ENCODE measurements at places on chromosomes 2 and 18. TPM values are rescaled to one million over a fixed set of nuclear protein-coding genes. Genes with fewer than 3 reads are reported as not detected.

DLX2 gene
- 0.09 TPM for total RNA-seq

PDE1A gene
- 7.7 TPM for total RNA-seq

COLEC12 gene
- total RNA-seq = 5.6 TPM

- no peak for DNase-seq
Observed at GRCh38 chr2:148338541-148338940, 306.0 kb upstream of the EPC2 start.

GRCh38 chr2:160253440-160254188 is 53.5 kb upstream of the ITGB6 start:
- DNase-seq = no peak

DNA sequence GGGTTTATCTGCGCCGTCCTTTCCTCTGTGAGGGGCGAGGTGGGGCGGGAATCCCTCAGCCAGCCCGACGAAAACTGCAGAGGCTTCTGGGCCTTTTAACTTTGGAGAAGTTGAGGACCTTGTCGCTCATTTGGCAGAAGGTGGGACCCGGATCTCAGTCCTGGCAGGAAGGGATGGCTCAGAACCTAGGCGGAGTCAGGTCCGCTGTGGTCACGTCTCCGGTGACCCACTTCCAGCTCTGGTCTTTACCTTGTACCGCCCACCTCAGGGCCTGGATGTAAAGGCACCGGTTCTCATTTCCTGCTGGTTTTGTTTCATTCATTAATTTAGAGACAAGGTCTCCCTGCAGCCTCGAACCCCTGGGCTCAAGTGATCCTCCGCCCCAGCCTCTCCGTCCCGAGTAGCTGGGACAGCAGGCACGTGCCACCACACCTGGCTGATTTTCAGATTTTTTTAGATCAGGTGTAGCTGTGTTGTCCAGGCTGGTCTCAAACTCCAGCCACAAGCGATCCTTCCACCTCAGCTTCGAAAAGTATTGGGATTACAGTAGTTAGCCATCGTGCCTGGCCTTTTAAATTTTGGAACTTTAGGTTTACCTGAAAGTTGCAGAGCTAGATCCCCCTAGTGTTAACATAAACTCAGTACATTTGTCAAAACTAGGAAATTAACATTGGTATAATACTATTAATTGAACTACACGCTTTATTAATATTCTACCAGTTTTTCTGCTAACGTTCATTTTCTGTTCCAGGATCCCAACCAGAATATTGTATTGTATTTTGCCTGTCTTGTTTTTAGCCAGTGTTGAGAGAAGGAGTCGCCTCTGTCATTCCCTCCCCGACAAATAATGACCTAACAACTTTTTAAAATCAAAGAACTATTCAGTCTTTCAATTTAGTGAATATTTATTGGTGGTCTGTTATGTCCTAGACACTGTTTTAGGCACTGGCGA is 852 bp downstream of the POLI start:
- DNase-seq = peak; percentile 44

GRCh38 chr2:225137971-225138370 is 95.7 kb upstream of the DOCK10 start:
- DNase-seq = no peak

GRCh38 chr2:136212426-136213378 is 94.8 kb upstream of the CXCR4 start:
- DNase-seq = no peak

DNA sequence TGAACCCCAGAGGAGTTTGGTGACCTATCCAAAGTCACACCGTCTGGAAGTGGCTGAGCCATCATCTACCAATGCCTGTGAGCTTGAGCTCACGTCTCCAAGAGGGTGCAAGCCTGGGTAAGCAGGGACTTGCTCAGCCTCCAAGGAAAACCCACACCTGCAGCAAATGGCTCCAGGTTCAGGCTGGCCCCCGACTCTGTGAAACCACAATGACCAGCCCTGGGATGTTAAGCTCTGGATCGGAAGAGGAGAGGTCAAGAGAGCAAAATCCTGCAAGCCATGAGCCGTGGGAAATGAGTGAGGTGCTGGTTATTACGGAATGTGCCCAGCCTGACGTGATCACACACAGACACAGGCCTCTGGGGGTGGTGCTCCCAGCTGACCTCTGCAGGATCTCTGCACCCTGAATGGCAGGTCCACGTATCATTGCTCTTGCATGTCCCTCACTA is 94.1 kb upstream of the OTOS start:
- no peak for DNase-seq

DNA sequence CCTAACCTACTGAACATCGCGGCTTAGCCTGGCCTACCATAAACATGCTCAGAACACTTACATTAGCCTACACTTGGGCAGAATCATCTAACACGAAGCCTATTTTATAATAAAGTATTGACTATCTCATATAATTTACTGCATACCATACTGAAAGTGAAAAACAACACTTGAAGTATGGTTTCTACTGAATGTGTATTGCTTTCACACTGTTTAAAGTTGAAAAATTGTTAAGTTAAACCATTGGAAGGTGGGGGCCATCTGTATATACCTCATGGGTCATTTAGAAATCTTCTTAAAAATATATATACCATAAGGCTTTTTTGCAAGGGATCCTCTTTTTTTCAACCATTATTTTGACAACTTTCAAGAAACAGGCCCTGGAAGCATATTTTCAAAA is 16.5 kb downstream of the RNF149 start:
- DNase-seq = no peak

- DNase-seq = no peak
Observed at GRCh38 chr2:234533626-234534025, 36.7 kb upstream of the ARL4C start.

GRCh38 chr2:111148225-111148873 is 27.6 kb downstream of the BCL2L11 start:
- DNase-seq = no peak

- DNase-seq = no peak
Observed at GRCh38 chr2:24160761-24161160, 14.1 kb upstream of the FAM228A start.

DNA sequence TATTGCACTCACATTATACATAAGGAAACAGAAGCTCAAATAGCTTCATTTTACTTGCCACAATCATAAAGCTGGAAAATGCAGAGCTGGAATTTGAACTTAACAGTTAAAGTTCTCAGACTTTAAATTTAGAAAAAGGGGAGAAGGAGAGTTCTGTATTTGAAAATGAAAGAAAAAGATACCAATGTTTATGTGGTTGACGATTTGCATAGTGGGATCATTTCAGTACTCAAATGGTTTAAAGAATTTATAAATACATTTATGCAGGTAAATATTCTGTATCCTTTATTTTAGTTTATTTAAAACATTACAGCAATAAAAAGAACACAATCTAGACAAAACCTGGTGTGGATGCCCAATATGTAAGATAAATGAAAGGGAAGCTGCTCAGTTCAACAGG is 25.5 kb upstream of the STAT4 start:
- no peak for DNase-seq

DNA sequence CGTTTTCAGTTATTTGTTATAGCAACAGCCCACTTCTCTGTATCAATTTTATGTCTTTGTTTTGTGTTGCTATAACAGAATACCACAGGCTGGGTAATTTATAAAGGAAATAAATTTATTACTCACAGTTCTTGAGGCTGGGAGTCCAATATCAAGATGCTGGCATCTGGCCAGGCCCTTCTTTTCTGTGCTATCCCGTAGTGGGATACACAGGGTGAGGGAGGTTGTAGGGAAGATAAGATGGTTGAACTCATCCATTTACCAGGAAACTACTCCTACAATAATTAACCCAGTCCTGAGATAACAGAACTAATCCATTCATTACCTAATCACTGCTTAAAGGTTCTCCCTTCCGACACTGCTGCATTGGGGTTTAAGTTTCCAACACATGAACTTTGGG is 220.7 kb downstream of the TPGS2 start:
- DNase-seq = no peak

DNA sequence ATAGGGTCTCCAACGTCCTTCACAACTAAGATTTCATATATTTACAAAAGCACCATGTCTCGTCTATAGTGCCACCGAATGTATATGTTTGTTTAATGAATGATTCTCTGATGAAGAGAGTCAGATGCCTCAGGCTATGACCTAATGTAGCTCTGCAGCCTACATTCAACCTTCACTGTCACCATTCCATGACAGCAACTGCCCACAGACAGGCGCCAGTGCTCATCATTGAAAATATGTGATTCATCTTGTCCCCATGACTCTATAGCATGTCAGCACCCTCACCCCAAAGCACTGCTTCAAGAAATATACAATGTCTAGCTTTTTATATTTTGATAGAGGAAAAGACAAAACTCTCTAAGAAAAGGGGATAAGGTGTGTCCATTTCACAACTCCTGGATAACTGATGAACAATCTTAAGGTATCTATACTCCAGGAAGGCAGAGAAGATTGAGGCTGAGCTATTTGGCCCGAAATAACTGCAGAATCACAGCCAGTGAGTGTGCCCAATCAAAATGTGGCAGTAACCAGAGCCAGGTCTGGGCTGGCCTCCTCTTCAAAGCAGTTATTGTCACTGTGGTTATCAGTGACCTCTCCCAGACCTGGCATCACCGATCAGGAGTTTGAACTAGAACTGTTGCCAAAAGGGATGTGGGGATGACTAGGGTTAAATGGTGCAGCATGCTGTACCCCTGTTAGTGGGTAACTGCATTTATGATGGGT is 246.6 kb downstream of the SETBP1 start:
- DNase-seq = no peak

- no peak for DNase-seq
Observed at GRCh38 chr2:118040891-118041290, 27.0 kb upstream of the CCDC93 start.

DNA sequence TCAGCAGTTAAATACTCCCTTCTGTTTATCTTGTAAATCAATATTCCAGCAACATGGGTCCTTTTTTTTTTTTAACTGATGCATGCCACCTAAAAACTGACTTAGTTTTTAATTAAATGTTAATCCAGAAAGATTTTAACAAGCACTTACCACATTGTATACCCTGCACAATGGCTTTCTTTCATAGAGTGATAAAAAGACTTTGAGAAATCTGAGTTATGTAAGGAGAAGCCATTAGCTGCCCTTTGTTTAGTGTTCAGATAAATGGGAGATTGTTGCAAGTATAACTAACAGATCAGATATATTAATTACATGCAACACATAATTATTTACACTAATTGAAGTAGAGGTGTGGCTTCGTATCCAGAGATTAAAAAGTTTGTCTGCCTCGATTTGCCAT is 22.7 kb upstream of the NFATC1 start:
- DNase-seq = no peak

DNA sequence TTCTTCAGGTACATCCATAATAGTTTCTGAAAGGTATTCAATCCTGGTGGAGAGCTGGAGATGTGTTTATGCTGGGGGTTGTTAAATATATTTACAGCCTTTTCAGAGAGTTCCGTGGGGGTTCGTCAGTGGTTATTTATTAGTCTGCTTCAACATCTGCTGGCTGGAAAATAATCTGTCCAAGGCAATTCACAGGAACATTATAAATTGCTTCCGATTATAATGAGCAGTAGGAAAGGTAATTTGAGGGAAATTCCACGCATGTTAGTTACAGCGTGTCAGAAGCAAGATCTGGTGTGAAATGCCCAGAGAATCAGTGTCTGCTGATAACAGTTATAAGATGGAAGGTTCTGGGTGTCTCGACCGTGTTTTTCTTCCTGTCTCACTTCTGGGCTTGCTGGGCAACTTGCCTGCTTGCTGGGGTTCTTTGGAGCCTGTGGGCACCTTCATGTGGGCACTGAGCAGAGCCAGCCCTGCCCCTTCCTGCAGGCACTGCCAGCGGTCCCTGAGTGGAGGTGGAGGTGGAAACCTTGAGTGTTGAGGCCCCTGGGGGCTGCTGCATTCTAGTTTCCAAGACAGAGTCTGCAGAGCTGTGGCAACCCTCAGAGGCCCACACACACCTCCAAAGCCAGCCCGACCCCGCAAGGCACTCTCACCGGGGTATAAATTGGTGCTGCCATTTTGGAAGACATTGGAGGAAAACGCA is 185.7 kb downstream of the FAM210A start:
- DNase-seq = peak; percentile 39

- DNase-seq = peak; percentile 65
Observed at GRCh38 chr2:27016801-27017325, 15.9 kb upstream of the TMEM214 start.

GRCh38 chr18:58536534-58537271 is 92.2 kb downstream of the ALPK2 start:
- DNase-seq = no peak

GRCh38 chr2:170812710-170813600 is 3.7 kb upstream of the GAD1 start:
- DNase-seq = no peak

DNA sequence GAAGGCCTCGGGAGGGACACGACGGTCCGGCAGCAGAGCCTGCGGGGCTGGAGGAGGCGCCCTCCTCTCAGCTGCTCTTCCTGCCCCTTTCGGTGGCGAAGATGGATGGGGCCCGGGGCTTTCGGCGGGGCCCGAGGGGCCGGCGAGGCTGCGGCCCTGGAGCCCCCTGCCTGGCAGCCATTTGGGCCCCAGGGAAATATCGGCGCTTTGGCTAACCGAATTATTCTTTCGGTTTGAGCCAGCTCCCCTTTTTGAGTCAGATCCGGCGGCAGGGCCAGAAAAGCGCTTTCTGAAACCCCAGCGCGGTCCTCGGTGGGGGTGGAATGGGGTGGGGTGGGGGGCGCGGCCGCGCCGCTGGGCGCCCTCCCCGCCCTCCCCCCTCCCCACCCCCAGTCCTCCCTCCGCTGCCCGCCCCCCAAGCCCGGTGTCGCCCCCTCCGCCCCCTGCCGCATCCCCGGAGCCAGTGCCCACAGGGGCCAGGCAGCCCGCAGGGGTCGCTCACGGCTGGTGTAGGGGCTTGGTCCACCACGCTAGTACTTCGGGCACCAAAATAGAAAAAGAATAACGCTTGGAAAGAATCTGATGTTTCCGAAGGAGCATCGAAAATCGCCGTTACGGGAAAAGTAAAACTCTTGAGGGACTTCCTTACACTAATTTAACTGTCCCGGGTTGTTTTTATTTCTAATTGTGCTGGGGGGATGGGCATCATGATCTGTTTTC is 9.1 kb upstream of the ARID5A start:
- no peak for DNase-seq

DNA sequence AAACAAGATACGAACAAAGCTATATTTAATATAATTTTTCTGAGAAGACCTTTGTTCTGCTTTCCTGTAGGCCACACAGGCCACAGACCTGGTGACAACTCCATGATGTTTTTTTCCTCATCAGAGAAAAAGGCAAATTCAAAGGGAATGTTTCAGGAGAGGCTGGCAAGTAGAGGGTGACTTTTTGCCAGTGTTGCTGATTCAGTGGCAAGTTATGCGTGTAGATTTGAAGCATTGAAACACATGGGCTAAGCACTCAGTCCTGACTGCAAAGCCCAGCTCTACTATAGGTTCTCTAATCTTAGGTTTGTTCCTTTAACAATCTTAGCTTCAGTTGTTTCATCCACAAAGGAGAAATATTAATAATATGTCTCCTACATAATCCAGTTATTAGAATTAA is 499.8 kb downstream of the SUCLG1 start:
- DNase-seq = no peak

Measured in thymus (tissue), 14 donors.